ENCODE measurements at places on chromosomes 1 and 21. TPM values are rescaled to one million over a fixed set of nuclear protein-coding genes. Genes with fewer than 3 reads are reported as not detected.
A peak's percentile ranks its signal among the peaks of the same experiment; 100 is the strongest.

The TIE1 gene
- 23.7 TPM for total RNA-seq

The AIRE gene
- total RNA-seq, result not detected

The FPGT gene
- 17.1 TPM for total RNA-seq

The INSRR gene
- not detected for total RNA-seq

The USP21 gene
- total RNA-seq, result 28.8 TPM

The CFHR1 gene
- total RNA-seq, result not detected

GRCh38 chr1:18967066-18967690 lies 10.7 kb upstream of the IFFO2 start:
- DNase-seq, result no peak
- no peak overlapping the region for H3K4me3 ChIP-seq
- no peak overlapping the region for H3K27ac ChIP-seq
- no peaks in the 10 kb centered on the region for H3K36me3 ChIP-seq

- H3K27ac ChIP-seq, result no peak overlapping the region
- H3K27me3 ChIP-seq, result no peaks in the 10 kb centered on the region
- H3K36me3 ChIP-seq, result no peaks in the 10 kb centered on the region
Observed at GRCh38 chr1:162178432-162178831, 108.9 kb downstream of the NOS1AP start.

GRCh38 chr1:226255380-226255779 lies 31.9 kb downstream of the MIXL1 start:
- no peak overlapping the region for H3K4me3 ChIP-seq
- no peak for DNase-seq
- no peaks in the 10 kb centered on the region for H3K27me3 ChIP-seq
- H3K27ac ChIP-seq, result no peak overlapping the region

DNA sequence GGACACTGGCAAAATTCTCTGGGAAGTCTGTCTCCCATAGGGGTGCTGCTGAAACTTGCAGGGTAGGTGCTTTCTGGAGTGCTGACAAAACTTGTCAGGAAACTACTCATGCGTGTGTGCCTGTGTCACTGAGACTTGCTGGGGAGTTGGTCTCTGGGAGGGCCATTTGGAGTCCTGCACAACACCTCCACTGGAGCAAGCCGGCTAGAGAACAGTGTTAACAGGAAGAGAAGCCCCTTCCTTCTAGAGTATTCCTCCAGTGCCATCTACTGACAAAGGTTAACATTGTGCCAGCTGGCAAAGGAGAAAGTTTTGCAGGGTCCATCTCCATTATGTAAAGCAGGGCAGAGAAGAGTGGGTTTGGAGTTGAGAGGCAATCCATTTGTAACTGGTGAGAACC lies 30.0 kb downstream of the ZMYM4 start:
- H3K4me3 ChIP-seq, result no peak overlapping the region
- H3K27me3 ChIP-seq, result no peaks in the 10 kb centered on the region
- H3K4me1 ChIP-seq, result peaks cover 33% of the 10 kb centered on the region
- H3K27ac ChIP-seq, result no peak overlapping the region

DNA sequence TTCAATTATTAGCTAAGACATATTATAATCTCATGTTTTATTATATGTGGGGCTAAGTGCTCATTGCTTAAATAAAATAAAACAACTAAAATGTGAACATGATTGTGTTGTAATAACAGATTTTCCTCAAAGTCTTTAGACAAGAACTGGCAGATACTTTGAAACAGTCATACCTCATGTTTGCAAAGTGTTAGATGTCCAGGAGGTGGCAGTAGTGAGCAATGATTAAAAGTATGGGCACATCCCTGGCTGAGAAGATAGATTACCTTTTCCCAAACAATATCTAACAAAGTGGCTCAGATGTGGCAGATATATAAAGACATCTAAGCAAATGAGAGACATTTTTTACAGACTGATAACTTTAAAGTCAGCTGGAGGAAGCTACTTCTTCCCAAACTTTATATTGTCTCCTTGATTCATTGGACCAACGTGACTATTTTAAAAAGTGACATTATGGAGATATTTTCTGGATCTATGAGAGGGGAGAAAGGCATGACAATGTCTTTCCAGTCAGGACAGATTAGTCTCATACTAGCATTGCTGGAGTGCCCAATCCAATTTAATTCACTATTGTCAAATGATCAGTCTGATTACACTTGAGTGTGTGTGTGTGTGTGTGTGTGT lies 269.8 kb downstream of the S1PR1 start:
- H3K27ac ChIP-seq, result no peak overlapping the region
- no peaks in the 10 kb centered on the region for H3K27me3 ChIP-seq
- no peaks in the 10 kb centered on the region for H3K4me1 ChIP-seq
- DNase-seq, result no peak

- no peaks in the 10 kb centered on the region for H3K36me3 ChIP-seq
- no peaks in the 10 kb centered on the region for H3K4me1 ChIP-seq
- H3K27me3 ChIP-seq, result no peaks in the 10 kb centered on the region
- no peak overlapping the region for H3K27ac ChIP-seq
- DNase-seq, result no peak
Observed at GRCh38 chr1:150902346-150902745, 15.4 kb downstream of the CTXND2 start.

DNA sequence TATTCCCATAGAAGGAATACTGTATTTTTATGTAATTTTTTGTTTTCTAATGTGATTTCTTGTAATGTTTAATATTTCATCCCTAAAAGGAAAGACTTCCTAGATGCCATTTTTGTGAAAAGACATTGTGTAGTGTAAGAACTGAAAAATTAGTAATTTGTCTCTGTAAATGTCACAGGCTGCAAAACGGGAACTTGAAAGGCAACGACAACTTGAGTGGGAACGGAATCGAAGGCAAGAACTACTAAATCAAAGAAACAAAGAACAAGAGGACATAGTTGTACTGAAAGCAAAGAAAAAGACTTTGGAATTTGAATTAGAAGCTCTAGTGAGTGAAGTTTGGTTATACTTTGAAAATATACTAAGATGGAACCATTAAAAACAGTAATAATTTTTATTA lies 132.2 kb downstream of the ITSN1 start:
- peaks cover 22% of the 10 kb centered on the region for H3K36me3 ChIP-seq
- no peak for DNase-seq

- H3K27me3 ChIP-seq, result no peaks in the 10 kb centered on the region
- no peak overlapping the region for H3K4me3 ChIP-seq
- H3K27ac ChIP-seq, result no peak overlapping the region
- H3K36me3 ChIP-seq, result no peaks in the 10 kb centered on the region
Observed at GRCh38 chr1:42118125-42118524, 35.1 kb upstream of the GUCA2B start.

DNA sequence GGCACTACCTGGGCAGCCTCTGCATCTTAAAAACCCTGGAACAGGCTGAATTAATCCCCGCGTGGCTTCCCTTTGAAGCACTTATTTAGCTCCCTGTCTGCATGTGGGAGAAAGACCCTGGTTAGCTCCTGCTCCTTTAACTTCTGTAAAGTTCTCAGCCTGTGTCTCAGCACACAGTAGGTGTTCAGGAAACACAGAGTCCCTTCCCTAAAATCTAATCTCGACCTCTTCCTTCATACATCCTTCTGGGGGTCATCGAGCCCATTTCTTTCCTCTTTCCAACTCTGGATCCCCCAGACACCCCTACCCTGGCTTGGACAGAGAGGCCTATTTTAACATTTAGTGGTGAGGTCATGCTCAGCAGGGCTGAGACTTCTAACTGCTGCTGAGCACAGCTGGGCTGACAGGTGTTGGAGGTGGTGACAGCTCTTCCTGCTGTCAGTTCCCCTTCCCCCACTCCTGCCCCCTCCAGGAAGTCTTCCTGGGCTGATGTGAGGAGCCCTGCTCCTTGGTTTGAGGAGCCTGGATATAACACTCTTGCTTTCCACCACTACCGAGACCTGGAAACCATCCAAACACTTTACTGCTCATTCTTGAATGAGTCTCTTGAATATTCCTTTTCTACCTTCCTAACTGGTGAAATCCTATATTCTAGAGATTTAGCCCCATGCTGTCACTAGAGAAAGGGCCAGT lies 5.3 kb downstream of the E2F2 start:
- peaks cover 4% of the 10 kb centered on the region for H3K4me1 ChIP-seq
- H3K27me3 ChIP-seq, result no peaks in the 10 kb centered on the region
- no peak for DNase-seq

DNA sequence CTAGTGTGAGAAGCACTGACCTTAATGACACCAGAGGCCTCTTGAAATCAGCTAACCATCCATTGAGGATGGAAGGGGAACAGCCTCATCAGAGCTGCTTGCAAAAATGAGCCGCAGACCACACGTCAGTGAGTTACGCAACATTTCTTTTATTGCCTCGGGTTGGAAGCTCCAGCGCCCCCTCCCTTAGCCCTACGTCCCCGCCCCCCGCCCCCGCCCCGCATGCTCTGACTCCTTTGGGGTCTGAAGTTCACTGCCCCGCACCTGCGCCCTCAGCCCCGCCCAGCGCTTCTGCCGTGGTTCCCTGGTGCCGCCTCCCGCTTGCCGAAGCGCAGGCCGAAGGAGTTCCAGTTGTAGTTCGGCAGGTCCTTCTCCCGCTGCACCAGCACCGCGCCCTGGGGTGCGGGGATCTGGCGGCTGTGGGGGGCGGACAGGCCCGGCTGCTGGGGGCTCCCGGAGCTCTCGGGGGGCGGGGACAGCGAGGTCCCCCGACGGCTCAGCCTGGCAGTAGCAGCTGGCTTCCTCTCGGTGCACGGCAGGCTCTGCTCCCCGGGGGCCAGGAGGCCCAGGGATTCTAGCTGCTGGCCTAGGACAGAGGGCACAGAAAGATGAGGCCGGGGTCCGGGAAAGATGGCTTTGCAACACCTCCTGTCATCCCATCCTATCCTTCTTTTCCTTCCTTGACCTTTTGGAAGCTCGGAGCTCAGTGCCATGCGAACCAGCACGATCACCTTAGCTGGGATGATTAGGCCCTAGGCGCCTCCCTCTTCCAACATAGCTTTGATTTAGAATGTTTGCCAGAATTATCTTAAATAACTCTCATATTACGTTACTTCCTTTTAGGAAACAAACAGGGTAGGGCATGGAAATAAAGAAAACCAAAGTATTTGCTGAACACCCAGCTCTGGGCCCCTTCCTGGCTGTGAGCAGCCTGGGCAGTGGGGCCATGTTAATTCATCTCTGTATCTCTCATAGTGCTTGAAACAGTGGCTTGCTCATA lies 5.8 kb downstream of the KISS1 start:
- no peaks in the 10 kb centered on the region for H3K27me3 ChIP-seq
- no peaks in the 10 kb centered on the region for H3K36me3 ChIP-seq
- H3K4me3 ChIP-seq, result peak overlapping the region; percentile 41
- H3K4me1 ChIP-seq, result no peaks in the 10 kb centered on the region
- no peak overlapping the region for H3K27ac ChIP-seq

- DNase-seq, result no peak
- H3K27ac ChIP-seq, result no peak overlapping the region
- no peaks in the 10 kb centered on the region for H3K36me3 ChIP-seq
- H3K4me1 ChIP-seq, result peaks cover 14% of the 10 kb centered on the region
- no peaks in the 10 kb centered on the region for H3K27me3 ChIP-seq
Observed at GRCh38 chr1:48043622-48044021, 46.4 kb upstream of the TRABD2B start.

DNA sequence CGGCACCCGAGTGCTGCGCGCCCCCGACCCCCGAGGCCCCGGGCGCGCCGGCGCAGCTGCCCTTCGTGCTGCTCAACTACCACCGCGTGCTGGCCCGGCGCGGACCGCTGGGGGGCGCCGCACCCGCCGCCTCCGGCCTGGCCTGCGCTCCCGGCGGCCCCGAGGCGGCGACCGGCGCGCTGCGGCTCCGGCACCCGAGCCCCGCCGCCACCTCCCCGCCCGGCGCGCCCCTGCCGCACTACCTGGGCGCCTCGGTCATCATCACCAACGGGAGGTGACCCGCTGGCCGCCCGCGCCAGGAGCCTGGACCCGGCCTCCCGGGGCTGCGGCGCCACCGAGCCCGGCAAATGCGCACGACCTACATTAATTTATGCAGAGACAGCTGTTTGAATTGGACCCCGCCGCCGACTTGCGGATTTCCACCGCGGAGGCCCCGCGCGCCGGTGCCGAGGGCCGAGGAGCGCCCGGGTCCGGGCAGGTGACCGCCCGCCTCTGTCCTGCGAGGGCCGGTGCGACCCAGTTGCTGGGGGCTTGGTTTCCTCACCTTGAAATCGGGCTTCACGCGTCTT lies 49.0 kb downstream of the SIM2 start:
- H3K4me3 ChIP-seq, result peak overlapping the region; percentile 26
- no peak for DNase-seq
- no peaks in the 10 kb centered on the region for H3K36me3 ChIP-seq
- peaks cover 13% of the 10 kb centered on the region for H3K4me1 ChIP-seq
- peaks cover 3% of the 10 kb centered on the region for H3K27me3 ChIP-seq

DNA sequence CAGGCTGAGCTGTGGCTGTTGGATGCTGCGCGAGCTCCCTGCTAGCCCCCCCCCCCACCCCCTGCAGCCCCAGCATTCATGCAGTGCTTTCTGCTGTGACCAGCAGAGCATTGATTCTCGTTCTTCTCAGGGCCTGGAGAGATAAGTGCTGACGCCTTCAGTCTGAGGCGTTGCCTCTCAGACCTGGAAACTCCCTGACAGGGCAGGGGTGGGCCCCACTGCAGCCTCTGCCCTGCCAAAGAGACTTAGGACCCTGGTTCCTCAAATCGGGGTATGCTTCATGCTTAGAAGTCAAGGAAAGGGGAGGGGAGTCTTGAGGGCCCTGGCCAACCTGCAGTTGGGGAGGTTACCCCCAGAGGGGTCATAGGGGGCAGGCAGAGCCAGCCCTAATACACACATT lies 38.5 kb downstream of the PTPRF start:
- no peak overlapping the region for H3K4me3 ChIP-seq
- H3K36me3 ChIP-seq, result peaks cover 6% of the 10 kb centered on the region
- H3K4me1 ChIP-seq, result peaks cover 10% of the 10 kb centered on the region
- no peaks in the 10 kb centered on the region for H3K27me3 ChIP-seq
- no peak for DNase-seq

- no peaks in the 10 kb centered on the region for H3K27me3 ChIP-seq
- peak overlapping the region; percentile 87 for H3K4me3 ChIP-seq
- peaks cover 13% of the 10 kb centered on the region for H3K36me3 ChIP-seq
Observed at GRCh38 chr1:234605983-234606783, 3.8 kb downstream of the IRF2BP2 start.

GRCh38 chr1:65958561-65959350 lies 166.1 kb downstream of the PDE4B start:
- no peak overlapping the region for H3K4me3 ChIP-seq
- no peak overlapping the region for H3K27ac ChIP-seq
- H3K4me1 ChIP-seq, result peaks cover 7% of the 10 kb centered on the region
- H3K27me3 ChIP-seq, result no peaks in the 10 kb centered on the region
- DNase-seq, result no peak

DNA sequence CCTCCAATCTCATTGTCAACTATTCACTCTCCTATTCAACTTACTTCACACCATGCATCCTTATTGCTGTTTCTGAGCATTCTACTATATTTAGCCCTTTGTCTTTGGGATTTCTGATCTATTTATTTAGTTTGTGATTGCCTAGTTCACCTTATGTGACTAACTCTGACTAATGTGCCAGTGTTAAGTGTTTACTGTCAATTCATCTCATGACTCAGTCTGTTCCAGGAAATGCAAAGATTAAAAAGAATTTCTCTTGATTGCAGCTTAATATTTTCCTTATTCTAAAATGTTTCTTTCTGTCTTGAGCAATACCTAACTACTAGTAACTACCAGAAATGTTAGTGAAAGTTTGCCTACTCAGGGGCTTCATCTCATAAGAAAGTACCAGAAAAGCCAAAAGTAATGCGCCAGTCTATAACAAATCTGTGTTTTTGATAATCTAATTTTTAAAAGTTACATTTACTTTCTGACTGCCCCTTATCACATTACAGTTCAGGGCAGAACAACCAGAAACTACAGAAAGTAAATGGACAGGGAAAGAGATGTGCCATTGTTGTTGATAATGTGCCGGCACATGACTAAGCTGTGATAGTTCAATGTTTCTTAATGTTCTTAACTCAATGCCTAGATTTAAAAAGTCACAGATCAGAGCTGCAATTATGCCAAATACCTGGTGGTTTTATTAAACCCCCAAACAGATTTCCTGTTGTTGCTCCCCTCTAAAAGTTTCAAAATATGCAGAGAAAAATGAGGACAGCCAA lies 556.5 kb downstream of the PTBP2 start:
- no peaks in the 10 kb centered on the region for H3K27me3 ChIP-seq
